Myocyte (in vitro differentiated cells): ENCODE measurements at places on chromosomes 5 and 9.
A peak's percentile ranks its signal among the peaks of the same experiment; 100 is the strongest.

GRCh38 chr5:140150201-140150600, 24.5 kb downstream of the IGIP start:
- no peak for DNase-seq

DNA sequence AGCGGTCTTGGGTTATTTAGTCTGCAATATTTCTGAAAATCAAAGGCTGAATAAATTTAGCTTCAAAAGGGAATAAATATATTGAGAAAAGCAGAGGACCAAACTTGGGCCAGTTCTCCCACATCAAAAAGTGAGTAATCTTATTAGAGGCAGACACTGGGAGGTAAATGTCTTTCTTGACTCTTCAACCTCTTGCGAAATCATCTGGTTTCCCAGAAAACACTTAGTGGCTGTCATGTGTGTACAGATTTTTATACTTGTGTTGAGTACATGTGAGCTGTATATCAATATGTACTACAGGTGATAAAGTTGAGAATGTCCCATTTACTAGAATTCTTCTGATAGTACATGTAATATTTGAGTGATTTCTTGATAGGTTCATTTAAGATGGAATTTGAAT, 454.9 kb downstream of the PRR16 start:
- DNase-seq, result no peak

GRCh38 chr5:100659080-100659795, 124.1 kb downstream of the FAM174A start:
- no peak for DNase-seq

GRCh38 chr9:137308057-137308619, 6.1 kb upstream of the NRARP start:
- DNase-seq, result no peak

DNA sequence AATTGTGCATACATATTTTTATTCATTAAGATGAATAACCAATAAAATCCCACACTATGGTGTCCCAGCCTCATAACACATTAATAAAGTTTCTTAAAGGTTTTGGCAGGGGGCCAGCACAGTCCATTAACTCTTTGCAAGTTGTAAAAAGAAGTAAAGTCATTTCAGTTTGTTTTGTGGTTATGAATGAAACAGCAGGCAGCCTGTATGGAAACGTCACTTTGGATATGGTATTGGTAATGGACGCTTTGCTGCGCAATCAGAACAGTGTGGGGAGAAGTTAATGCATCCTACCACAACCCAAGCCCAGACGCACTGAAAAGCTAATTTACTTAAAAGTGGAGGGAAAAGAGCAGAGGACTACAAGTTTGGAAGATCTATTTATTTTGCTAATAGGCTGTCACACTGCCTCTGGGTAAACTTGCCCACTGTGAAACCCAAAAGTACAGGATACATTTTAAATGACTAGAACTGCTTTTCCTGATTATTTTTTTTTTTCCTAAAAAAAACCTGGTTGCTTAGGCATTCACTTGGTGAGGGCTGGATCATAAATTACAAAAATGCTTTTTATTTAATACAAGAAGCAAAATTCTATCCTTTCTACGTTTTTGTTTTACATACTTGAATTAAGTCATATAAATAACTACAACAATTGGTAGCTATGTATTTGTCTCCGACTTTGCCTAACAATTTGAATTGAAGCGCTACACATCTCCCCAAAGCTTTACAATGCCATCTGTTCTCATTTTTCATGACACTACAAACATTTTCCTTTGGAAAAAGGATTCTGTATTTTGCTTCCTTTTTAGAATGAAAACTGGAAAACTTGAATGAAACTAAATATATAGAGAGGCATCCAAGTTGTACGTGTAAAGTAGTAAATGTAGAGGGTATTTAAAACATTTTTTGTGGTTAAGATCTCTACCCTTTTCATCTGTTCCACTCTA, 104.3 kb downstream of the NFIB start:
- no peak for DNase-seq

- DNase-seq, result peak; percentile 92
Measured at GRCh38 chr9:134403682-134404301, 77.5 kb downstream of the RXRA start.
